ENCODE measurements at places on chromosomes 11 and 22. TPM values are rescaled to one million over a fixed set of nuclear protein-coding genes. Genes with fewer than 3 reads are reported as not detected.

GRCh38 chr22:43385770-43386641, 25.8 kb upstream of the MPPED1 start:
- peak; percentile 66 for DNase-seq

DNA sequence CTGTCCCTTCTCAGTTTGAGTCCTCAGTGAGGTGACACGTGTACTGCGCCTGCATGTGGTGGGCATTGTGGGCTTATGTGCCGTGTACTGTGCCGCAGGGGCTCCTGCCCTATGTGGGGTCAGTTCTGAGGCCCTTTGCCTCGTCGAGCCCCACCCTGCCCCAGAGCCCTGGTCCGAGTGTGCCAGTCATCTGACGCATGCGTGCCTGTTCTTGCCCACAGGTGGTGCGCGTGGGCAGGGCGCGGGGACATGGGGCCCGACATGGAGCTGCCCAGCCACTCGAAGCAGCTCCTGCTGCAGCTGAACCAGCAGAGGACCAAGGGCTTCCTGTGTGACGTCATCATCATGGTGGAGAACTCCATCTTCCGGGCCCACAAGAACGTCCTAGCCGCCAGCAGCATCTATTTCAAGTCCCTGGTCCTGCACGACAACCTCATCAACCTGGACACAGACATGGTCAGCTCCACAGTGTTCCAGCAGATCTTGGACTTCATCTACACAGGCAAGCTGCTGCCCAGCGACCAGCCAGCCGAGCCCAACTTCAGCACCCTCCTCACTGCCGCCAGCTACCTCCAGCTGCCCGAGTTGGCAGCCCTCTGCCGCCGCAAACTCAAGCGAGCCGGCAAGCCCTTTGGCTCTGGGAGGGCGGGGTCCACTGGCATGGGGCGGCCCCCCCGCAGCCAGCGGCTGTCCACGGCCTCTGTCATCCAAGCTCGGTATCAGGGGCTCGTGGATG, 22.3 kb upstream of the TMEM191C start:
- DNase-seq = no peak

DNA sequence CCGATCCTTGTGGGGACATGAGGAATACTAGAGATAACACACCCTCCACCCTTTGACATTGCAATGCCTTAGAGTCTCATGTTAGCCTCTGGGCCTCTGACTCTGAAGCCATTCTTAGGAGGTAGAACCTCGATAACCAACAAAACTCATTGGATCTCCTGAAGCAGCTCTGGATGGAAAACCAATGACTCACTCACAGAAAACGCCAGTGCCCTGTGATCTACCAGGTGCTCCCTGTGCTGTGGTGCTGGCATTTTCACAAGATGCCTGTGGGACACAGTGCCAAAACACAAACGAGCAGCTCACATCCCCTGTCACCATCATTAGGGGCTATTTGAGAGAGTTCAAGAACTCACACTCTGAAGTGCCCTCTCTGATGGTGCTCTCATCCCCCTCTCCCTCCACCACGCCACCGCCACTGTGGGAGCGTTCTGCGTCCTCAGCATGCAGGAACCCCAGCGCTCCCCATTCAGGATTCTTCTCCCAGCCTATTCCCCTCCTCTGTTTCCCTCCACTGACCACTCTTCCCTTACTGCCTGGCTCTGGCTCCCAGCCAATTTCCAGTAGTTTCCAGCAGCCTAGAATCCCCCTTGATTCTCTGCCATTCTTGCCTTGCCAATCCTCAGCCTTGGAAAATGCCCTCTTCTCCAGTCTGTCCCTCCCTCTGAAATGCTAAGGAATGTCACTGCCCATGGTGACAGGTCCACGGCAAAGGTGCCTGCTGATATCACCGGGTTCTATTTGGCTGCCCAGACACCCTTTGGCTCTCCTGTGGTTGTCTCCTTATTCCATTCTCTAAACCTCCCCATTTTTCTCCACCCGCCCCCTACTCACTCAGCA, 4.7 kb upstream of the POLD4 start:
- DNase-seq = peak; percentile 92

The OR2D2 gene
- total RNA-seq = not detected

DNA sequence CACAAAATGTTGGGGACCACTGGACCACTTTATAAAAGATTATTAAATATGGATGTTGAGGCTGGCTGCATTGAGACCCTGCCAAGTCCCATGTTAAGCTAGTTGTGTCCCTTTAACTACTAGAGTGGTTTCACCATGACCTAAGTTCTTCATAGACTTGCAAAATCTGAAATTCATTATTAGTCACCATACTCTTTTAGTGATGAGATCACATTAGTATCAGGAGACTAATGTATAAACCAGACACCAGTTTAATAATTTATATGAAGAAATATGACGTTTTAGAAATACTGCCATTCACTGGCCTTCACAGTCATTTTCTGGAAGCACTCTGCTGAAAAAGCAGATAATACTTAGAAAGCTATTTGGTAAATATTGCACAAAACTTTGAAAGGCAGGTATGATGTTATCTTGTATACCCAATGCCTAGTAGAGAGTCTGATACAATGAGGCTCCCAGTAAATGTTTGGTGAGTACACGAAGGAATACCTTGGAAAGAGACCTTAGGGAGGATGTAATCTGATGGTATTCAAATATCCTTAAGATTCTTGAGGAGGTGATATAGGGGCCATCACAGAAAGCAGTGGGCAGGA, 728.2 kb upstream of the ANO5 start:
- DNase-seq = no peak

The TRIM64C gene
- not detected for total RNA-seq

DNA sequence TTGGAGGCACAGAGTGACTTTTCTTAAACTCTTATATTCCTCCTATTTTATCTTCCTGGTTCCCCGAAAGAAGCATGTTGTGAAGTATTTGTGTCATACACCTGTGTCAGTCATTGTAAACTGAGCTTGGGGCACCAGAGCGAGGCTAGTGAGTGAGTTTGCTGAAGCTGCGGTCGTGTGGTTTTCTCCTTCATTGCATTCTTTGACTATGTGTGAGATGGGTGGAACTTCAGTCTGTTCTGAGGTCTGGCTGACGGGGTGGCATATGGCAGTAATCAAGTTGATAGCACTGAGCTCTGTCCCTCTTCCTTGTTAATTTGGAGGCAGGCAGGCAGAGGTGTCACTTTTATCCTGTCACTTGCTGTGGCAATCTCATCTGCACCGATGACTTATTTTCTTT, 4.2 kb downstream of the VPS26B start:
- no peak for DNase-seq

The SNRPD3 gene
- total RNA-seq = 379 TPM

DNA sequence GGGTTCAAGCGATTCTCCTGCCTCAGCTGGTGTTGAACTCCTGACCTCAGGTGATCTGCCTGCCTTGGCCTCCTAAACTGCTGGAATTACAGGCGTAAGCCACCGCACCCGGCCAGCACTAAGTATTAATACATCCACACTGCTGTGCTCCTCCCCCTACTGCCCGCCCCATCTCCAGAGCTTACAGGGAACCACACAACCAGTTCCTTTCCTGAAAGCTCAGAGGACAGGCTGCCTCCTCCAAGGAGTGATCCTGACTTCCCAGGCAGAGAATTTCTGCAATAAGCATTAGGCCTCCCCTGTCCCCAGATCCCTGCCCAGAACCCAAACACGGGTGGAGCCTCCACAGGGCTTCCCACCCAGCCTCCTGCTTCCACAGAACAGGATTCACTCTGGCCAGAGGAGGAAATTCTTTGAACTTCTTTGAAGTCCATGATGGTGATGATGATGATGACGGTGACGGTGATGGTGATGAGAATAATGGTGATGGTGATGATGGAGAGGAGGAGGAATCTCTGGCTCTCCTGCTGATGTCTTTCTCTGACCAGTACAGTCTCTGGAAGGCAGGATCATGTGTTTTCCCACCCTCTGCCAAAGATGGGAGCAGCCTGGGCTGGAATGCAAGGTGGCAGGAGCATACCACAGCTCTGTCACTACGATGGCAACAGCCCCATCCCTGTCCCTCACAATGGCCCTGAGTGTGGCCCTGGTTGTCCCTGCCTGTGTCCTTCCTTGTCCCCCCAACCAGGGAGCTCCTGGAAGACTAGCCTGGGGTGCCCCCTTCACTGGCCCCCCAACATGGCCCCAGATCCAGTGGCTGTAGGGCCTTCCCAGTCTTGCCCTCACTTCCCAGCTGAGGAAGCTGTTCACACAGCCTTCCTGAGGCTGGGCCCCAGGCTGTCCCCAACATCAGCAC, 33.5 kb upstream of the CSNK1E start:
- DNase-seq = no peak

GRCh38 chr11:69167916-69168691, 12.4 kb downstream of the SMIM38 start:
- no peak for DNase-seq

DNA sequence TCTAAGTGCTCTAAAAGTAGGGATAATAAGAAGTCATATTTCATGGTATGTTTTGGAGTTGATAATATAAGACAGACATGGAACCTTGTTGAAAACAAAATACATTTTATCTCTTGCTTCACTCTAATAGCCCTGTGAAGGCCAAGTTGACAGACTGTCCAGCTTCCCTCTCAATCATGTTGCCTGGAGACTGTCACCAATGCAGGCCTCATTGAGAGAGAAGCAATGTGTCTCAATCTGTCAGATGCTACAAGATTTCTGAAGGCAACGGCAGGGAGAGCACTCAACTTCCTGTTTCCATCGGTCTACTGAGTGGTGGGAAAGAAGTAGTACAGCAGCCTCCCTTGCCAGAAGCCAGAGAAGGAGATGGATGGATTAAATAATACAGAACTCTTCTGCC, 23.6 kb upstream of the FJX1 start:
- DNase-seq = no peak

DNA sequence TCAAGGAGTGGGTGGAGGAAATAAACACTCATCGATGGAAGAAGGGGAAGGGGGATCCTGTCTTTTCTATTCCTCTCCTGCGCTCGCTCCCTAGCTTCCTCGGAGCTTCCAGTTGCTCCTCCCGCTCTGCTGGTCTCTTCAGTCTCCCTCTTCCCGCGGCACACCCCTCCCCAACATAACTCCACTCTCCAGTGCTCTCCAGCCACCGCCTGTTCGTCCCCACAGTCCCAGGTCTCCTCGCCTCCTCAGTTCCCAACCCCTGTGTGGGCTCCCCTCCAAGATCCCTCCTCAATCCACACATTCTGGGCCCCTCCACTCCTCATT, 438 bp downstream of the ZW10 start:
- DNase-seq = peak; percentile 51

- peak; percentile 90 for DNase-seq
These were observed 10.3 kb upstream of the CCDC86 start for GRCh38 chr11:60831501-60832079.

The ARHGAP42 gene
- total RNA-seq = 7.0 TPM
